CD4-positive, alpha-beta T cell treated with Interleukin-1 beta for 1 hour (primary cell): ENCODE measurements at places on chromosomes 1 and 21.

GRCh38 chr1:29672416-29673227 is 436.3 kb downstream of the PTPRU start:
- no peak for DNase-seq

DNA sequence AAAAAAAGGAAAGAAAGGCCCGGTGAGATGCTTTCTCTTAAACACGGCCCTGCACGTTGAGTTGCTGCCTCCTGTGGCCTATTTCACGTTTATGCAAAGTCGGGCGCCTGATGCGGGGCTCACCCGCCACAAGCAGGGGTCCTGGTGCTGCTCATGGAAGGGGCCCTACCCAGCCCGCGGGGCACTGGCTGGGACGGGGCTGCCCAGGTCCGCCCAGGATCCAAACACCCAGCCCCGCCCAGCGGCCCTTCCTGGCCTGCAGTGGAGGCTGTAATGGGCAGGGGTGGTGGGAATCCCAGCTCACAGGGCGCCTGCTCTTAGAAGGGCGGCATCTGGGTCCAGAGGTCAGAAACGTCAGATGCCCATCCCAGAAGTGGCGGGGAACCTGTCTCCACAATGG is 1.6 kb downstream of the COL6A2 start:
- no peak for DNase-seq

GRCh38 chr1:53070621-53071020 is 8.6 kb downstream of the PODN start:
- DNase-seq = no peak

GRCh38 chr1:1309251-1310108 is 1.1 kb downstream of the PUSL1 start:
- no peak for DNase-seq

- DNase-seq = no peak
Observed at GRCh38 chr1:175221557-175222175, 29.1 kb upstream of the KIAA0040 start.

DNA sequence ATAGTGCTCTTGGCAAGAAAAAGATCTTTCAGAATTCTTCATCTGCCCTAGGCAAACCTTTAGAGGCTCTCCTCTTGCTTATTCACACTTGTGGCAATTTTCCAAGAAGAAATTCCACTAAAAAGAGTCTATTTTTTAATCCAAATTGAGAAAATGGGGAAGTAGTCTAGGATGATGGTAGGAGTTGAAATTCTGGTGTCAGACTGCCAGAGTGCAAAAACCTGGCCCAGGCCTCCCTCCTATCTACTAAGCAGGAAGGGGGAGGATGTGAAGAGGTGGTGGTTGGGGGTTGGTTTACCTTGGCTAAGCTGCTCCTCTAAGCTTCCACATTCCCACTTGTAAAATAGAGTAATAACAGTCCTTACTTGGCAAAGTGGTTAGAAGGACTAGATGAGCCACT is 120.6 kb upstream of the KCNJ15 start:
- DNase-seq = no peak

DNA sequence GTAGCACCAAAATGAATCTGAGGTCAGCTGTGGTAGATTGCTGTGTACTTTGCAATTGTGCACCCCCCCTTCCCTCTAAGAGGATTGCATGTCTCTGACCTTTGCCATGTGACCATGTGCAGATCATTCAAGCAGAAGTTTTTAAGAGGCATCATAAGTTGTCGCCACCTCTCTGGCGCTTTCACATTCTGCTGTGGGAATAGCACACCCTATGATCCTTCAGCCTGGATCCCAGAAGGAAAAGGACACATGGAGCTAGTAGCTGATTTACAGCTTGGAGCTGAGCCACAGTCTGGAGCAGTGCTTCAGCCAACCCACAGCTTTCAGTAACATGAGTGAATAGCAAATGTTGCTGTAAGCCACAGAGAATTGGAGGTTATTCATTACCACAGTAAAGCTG is 158.5 kb downstream of the TSEN15 start:
- no peak for DNase-seq

- DNase-seq = no peak
Observed at GRCh38 chr1:90413519-90413918, 303.6 kb downstream of the BARHL2 start.

GRCh38 chr1:203364806-203365205 is 13.9 kb upstream of the FMOD start:
- DNase-seq = no peak

DNA sequence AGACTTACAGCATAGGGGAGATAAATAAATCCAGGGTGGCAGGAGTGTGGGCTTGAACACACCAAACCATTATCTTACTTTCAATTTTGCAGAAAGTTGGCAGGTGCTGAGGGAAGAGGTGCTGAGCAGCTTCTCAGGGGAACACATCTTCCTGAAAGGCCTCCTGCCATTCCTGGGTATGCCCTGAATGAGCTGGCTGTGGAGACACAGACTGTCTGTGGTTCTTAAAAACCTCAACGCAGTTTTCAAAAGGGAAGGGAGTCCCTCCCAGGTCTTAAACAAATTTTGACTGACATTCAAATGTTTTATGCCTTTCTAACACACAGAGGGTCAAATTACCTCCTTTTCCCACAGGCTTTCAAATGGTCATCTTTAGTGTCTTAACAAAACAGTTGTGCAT is 166.9 kb downstream of the TNFSF18 start:
- no peak for DNase-seq

DNA sequence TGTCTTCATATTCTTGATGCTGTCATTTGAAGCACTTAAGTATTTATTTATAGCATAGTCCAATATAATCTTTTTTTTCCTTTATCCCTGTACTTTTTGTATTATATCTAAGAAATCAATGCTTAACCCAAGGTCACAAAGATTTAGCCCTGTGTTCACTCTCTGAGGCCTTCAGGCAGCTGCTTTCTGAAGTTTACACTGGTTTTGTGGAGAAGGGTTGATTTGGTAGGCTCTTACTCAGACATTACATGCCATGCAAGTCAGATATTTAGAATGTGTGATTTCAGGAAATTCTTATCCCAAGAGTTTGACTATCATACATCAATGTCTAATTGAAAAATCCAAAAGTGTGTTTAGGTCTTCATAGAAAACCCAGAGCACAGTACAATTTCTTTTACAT is 56.3 kb downstream of the PALMD start:
- DNase-seq = no peak

DNA sequence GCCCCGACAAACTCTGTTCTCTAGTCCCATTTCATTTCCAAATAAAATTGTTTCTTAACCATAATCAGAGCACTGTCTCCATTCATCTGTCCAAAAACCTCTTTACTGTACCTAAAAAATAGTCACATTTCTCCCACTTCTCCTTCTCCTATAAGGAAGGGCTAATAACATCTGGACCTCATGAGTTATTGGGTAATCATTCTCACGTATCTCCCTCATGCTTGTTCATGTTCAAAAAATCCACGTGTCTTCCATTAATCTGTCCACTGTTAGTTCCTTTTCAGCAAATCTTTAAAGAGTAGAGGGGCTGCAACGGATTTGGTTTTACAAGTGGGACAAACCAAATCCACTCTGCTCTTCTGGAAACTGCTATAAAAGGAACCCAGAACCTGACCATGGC is 1418.8 kb downstream of the MRPL39 start:
- no peak for DNase-seq

DNA sequence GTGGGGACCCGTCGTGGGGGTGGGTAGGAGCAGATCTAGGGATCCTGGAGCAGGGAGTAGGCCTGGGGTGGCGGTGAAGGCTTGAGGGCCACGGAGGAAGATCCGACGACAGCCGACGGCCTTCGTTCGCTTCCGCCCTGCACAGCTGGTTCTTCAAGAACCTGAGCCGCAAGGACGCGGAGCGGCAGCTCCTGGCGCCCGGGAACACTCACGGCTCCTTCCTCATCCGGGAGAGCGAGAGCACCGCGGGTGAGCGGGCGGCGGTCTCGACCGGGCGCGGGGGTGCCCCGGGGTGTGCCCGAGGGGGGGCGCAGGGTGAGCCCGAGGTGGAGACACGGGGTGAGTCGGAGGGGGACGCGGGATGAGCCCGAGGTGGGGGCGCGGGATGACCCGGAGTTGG is 16.5 kb upstream of the HDAC1 start:
- DNase-seq = no peak

- no peak for DNase-seq
Observed at GRCh38 chr1:29249170-29249691, 12.9 kb downstream of the PTPRU start.

DNA sequence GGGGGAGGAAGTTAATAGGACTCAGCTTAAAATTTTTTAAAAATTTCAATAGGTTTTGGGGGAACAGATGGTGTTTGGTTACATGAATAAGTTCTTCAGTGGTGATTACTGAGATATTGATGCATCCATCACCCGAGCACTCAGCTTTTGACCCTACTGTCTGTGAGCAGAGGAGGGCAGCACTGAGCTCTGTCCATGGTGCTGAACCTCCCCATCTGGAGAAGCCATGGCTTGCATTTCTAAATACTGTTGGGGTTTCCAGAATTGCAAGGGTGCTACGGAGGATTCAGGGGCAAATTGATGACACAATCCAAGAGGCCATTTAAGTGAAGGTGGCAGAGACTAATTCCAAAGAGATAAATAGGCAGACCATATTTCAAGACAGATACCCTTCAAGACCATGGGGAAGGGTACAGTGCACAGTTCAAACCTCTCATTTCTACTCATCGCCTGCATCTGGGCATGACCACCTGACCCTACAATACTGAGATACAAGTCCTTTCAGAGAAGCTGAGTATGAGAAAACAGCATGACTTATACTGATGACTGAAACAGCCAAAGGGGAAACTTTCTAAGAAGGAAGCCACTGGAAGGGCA is 17.2 kb downstream of the SYT2 start:
- DNase-seq = peak; percentile 53

- DNase-seq = peak; percentile 76
Observed at GRCh38 chr1:145845514-145846161, at the start of gene NUDT17. Gene NUDT17, plus strand, starts transcription at chr1:145845630. Its CDS starts 11 bp downstream, at chr1:145845641.

- DNase-seq = no peak
Observed at GRCh38 chr1:2320760-2321667, 70.3 kb downstream of the MORN1 start.

DNA sequence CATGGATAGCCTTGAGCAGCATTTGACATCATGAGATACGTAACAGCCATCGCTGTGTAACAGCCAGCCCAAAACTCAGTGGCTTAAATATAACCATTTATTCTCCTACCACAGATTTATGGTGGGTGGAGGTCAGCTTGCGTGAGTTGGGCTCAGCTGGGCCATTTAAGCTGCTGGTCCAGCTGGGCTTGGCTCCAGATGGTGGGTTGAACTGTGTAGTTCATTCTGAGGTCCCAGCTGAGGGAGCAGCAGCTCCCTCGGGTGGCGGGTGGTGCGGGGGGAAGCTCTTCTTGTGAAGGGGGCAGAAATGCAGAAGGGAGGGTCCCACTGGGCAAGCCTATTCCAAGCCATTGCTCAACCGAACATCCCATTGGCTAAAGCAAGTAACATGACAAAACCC is 75.9 kb downstream of the IGSF21 start:
- DNase-seq = no peak

DNA sequence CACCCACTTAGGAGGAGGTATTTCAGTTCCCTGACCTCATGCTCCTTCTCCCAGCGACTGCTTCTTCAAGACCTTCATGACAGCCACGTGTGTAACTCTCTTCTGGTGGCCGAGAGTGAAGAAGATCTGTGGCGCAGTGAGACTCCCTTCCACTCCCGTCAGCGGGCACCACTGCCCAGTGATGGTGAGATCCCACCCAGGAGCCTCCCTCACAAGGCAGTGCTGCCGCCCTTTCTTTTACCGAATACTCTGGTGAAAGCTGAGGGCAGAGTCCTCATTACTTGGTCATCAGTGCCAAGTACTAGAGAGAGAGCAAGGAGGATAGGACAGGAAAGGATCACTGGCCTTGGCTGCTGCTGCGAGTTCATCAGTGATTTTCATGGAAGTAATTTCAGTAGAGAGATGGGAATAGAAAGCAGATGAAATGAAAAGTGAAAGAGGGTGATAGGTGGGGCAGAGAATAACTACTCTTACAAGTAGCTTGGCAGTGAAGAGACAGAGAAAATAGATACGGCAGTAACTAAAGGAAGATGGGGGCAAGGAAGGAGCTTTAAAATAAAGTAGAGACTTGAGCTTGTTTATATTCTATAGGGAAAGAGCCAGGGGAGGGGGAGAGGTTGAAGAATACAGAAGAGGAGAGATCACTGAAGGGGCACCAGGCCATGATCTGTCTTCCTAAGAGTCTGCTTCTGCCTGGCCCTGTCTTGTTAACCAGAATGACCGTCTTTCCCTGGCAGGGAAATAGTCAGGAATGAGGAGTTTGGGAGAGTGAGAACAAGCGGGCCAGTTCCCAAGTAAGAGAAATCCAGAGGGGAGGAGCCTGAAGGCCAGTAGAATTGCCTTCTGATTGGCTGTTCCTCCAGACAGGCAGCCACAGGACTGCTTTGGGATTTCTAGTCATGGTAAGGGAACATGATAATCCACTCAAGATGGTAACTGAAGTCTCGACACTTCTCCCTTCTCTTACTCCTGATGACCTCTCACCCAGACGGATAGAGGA is 18.3 kb downstream of the HYI start:
- no peak for DNase-seq

GRCh38 chr1:90712153-90712856 is 4.8 kb downstream of the BARHL2 start:
- DNase-seq = no peak

GRCh38 chr1:198156745-198157240 is at the start of gene NEK7:
Gene NEK7, plus strand, starts transcription at chr1:198156998. Its CDS starts 75,583 bp downstream, at chr1:198232581.
- DNase-seq = peak; percentile 50

DNA sequence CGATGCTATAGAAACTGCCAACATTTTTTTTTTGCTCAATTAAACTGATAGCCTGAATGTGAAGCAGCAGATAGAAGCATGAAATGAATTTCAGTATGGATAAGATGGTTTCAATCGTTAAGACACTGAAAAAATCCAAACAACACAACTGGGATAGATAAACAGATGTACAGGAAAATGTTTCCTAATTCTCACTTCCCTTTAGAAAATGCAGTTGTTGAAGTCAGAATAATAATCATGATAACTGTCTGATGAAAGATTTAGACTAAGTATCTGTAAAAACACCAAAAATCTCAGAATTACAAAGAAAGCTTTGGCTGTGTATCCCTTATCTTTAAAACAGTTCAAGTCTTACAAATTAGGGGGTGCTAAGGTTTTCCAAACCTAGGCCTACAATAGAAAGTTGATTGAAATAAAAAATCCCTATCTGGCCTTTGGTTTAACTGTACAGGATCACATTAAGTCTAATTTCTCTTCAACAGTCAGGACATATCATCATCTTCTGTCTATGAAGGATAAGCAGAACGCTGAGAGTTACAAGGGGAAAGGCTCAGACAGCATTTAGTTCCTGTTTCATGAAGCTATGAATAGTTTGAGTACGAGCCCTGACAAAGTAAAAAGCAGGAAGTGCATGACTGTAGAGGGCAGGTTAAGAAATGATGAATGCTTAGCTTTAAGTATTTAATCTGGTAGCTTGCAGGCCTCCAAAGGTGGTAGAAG is 203.2 kb downstream of the APP start:
- peak; percentile 2 for DNase-seq

GRCh38 chr1:204126956-204127355 is 24.9 kb downstream of the ETNK2 start:
- DNase-seq = no peak

DNA sequence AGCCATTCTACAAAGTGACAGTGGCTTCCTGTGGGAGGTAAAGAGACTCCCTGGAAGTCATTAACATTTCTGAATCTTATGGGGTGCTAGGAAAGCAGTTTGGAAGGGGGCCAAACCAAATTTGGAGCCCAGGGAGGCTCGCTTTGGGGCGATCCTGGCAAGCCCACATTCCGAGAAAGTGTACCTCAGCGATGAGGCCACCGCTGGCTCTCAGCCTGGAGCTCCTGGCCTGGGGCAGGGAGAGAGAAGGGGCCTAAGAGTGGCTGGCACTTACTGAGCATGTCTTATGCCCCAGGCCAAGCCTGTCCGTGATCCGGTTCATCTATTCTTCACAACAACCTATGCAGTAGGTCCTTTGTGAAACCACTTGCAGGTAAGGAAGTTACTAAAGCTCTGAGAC is 98.8 kb downstream of the CCDC185 start:
- DNase-seq = no peak

- DNase-seq = no peak
Observed at GRCh38 chr1:46637444-46638083, 21.0 kb upstream of the MOB3C start.
